ENCODE measurements at places on chromosomes 5 and 9.

- no peak for DNase-seq
Measured at GRCh38 chr9:98603821-98604383, 104.8 kb downstream of the GABBR2 start.

- peak; percentile 80 for DNase-seq
Measured at GRCh38 chr5:172713113-172713808, 57.7 kb downstream of the DUSP1 start.

DNA sequence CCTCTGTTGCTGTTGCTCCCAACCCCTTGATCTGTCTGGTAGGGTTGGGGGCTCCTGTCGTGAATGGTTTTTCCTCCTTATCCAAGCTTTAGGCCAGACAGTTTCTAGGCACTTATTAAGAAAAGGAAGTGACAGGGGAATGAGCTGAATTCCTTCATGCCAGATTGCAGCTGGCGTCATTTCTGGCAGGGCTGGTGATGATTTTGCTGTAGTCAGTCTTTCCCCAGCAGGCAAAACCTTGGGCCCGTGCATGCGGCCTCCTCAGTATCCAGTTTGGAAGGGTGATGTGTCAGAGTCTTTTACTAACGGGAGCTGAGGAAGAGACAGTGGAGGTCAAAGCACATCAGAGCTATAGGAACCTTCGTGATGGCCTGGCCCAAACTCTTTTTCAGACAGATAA lies 58.8 kb downstream of the COL27A1 start:
- DNase-seq = no peak

DNA sequence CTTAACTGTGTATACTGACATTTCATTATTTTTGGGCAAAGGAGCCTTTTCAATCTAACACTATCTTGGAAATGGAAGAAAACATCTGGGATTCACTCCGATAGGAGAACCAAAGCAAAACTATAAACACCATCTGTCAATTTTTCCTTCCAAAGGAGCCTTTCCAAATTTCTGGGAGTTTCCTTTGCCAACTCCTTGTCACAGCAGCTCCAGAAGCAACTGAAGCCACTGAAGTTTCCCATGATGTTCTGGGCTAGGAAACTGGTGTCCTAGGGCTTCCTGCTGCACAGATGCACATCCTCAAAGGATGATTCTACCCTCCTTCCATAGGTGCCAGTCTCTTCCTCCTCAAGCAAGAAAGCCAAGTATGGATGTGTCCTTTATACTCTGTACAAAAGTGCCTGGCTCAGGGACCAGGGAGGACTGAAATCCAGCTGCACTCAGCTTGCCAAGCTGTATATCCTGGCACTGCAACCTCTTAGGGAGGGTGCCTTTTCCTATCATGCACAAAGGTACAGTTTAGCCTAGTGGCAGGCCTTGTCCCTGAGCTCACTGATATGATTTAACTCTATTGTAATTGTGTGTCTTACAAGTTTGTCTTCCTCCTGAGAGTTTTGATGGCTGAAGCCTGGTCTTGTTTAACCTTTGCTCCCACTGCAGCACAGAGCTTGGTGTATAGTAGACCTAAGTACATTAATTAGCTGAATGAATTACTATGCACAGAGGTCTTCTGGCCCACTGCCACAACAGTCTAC lies 8.4 kb upstream of the UBAP1 start:
- no peak for DNase-seq

DNA sequence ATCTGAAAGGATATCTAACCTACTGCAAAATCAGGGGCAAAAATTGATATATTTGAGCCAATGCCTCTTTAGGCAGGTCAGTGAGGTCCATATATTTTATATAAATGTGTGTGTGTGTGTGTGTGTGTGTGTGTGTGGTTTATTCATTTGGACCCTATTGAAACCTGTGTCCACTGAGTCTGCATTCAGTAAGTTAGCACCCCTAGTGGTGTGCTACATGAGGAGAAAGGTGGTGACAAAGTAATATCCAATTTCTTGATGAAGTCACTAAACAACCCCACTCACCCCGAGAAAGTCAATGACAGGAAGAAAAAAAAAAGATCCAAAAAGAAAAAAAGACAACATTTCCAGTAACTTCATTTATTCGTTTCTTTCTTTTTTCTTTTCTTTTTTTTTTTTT lies 4.1 kb downstream of the FBXW11 start:
- no peak for DNase-seq

GRCh38 chr9:7935681-7936080 lies 136.1 kb upstream of the DMAC1 start:
- no peak for DNase-seq

DNA sequence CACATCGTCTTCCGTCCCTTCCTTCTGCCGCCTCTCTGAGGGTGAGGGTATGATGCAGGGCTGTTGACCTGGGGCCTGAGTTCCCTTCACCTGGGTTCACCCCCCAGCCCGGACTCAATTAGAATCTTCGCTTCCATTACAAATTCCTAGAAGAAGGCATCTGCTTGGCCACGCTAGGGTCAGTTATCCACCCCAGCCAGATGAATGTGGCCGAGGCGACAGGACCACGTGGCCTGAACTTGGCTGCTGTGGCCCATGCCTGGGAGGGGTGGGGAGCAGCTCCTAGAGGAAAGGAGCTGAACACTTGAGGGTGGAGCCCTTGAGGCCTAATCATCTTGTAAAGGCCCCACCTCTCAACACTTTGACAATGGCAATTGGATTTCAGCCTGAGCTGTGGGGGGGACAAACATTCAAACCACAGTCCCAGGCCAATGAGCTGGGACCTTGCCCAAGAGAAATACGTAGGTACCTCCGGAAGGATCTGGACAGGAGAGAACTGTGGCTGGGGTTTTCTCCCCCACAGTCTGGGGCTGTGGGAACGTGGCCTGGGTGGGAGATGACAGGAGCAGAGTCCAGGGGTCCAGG lies 90.6 kb upstream of the ADAMTS2 start:
- DNase-seq = peak; percentile 40

- DNase-seq = no peak
Measured at GRCh38 chr5:158516521-158516920, 583.2 kb downstream of the EBF1 start.

DNA sequence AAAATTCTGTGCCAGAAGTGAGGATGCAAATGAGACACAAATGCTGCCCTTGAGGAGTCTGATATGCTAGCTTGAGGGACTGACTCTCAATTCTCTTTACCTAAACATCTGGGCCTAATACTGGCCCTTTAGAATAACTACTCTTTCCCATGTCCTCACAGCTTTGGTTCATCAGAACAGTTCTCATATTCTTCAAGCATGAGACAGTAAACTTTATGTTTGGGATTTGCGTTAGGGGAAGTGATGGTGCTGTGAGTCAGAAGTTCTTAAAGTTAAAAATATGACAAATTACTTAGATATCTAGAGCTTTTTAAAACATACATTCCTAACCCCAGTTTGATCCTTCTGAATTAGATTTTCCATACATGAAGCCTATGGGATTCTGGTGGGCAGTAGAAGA lies 665.0 kb upstream of the RGMB start:
- no peak for DNase-seq

- DNase-seq = no peak
Measured at GRCh38 chr5:92941806-92942205, 639.2 kb downstream of the NR2F1-AS1 start.

- DNase-seq = no peak
Measured at GRCh38 chr5:68325065-68325580, 109.6 kb downstream of the PIK3R1 start.

- DNase-seq = no peak
Measured at GRCh38 chr9:114691046-114691955, 9.3 kb upstream of the TEX48 start.

- DNase-seq = no peak
Measured at GRCh38 chr5:67591491-67591890, 394.9 kb upstream of the CD180 start.

- DNase-seq = no peak
Measured at GRCh38 chr5:80161165-80161564, 94.7 kb downstream of the SERINC5 start.

DNA sequence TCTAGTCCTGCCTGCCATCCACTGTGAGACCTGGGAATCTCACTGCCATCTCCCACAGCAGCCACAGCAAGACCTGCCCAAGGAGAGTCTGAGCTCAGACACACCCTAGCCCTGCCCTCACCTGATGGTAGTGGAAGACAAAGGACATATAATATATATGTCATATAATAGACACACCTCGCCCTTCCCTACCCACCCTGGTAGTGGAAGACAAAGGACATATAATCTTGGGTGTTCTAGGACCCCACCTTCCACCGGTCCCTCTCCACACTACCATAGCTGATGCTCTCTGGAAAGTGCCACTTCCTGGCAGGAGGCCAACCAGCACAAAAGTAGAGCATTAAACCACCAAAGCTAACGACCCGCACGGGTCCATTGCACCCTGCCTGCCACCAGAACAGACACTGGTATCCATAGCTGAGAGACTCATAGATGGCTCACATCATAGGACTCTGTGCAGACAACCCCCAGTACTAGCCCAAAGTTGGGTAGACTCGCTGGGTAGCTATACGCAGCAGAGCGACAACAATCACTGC lies 545.6 kb downstream of the CAAP1 start:
- no peak for DNase-seq

GRCh38 chr5:18244309-18244708 lies 610.0 kb downstream of the TAF11L14 start:
- no peak for DNase-seq

DNA sequence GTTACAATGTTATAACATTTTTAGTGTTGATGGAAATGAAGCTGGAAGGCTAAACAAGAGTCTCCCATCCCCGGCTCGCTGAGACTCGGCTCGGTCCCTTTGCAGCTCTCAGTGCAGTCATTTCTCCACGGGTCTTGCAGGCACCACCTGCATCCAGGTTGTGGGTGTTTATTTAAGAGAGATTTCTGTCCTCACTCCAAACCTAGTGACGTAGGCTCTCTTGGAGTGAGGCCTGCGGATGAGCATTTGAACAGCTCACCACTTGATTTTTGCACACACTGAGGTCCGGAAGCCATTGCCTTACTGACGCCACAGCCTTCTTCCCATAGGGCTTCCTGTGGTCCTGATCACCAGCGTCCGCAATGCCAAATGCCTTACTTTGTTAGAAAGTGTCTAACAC lies 197.7 kb upstream of the OTULINL start:
- DNase-seq = no peak

DNA sequence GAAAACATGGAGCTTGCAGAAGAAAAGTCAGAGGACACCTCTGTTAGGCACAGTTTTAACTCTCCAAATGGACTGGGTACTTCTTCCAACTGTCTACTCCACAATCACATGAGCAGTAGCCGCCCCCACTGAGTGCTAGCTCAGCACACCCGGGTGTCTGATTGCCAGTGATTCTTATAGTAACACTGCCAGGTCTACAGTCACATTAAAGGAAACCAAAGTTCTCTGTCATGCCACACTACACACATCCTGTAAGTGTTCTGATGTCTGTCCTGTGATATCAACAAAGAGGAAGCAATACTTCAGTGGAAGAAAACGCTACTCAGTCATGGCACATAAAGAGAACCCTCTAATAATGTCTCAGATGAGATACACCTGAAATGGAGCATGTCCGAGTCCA lies at the start of gene HAVCR2:
HAVCR2 (minus strand) TSS at position 69 of the 400 bp plus-strand sequence; CDS start at position 8, 61 bp downstream.
- DNase-seq = no peak

- no peak for DNase-seq
Measured at GRCh38 chr5:146643776-146644175, 127.8 kb upstream of the GPR151 start.

DNA sequence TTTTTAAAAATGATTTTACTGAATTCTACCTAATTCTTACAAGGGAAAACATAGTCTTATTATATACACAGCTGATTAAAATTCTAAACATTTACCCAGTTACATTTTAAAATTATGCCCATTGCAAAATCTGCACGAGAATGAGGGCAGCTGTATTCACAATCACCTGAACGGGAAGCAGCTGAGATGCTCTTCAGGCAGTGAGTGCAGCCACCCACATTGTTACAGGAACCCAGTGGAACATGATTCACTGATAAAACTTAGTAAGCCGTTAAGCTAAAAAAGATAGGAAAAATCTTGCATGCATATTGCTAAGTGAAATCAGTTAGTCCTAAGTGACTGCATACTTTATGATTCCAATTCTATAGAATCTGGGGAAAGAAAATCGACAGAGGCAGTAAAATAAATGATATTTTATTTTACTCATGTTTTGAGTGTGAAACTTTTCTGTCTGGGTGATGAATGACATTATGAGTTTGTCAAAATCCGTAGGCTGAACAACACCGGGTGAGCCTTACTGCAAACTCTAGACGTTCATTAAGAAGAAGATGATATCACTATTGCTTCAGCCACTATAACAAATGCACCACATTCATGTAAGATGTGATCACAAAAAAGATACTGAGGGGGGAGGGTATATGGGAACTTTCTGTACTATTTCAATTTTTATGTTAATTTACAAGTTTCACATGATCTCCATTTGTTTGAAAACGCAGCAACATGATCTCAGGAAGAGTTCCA lies 39.1 kb upstream of the FLT4 start:
- DNase-seq = no peak

GRCh38 chr5:40939753-40940152 lies 30.5 kb downstream of the C7 start:
- DNase-seq = no peak

DNA sequence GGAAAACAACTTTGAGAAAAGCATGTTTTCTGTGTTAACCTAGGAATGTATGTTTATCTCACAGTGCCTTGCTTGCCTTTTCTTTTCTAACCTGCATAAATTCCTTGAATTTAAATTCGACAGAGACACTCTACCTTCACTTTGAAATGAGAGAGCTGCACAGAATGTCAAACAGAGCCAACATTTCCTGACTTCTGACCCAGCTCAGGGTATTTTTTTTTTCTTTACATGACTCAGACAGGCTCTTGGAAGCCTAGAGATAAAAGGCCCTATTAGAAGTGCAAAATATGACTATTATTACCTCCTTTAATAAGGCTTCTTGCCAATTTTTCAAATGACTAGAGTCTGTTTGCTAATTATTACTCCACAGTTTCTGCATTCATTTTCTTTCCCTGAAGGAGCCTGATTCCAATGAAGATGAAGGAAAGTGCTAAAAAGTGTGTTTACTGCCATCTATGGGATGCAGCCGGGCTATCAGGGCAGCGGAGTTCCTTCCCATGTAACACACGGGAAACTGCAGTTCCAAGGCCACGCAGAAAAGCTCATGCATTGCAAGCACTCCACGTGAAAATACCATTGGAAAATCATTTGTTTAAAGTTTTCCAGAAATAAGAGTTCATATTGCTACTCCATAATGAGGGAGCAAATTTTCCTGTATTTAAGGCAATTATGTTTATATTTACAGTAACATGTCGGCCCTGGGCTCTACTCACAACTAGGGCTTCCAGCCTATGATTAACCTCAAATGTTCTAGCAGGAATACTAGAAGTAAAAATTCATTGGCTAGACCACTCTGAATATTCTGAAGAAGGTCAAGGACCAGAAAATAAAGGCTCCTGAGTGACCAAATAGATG lies 485.6 kb downstream of the ZSWIM6 start:
- no peak for DNase-seq

GRCh38 chr9:8857068-8857925 lies 1057.7 kb upstream of the DMAC1 start:
- peak; percentile 89 for DNase-seq

DNA sequence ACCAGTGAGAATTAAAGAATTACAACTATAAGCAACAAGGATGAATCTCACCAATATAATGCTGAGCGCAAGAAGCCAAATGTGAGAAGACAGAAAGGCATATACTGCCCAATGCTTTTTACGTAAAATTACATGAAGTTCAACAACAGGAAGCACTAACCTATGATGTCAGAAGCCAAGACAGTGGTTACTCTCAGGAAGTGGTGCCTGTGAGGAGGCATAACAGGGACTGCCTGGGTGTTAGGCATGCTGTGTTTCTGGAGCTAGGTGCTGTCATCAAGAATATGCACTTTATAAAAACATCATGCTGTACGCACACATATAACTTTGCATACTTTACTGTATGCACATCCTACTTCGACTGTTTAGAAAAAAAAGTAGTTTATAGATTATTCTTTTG lies 30.1 kb downstream of the FRMD3 start:
- DNase-seq = no peak

Data from left forelimb (tissue), 1 donor.